Activated naive CD4-positive, alpha-beta T cell treated with anti-CD3 and anti-CD28 coated beads, Interleukin-2, amount 10 ng/mL, durations not matched to agents 7 days and 5 days (primary cell): ENCODE measurements at places on chromosomes 12 and 14.

GRCh38 chr12:95286713-95287112 is 69.1 kb downstream of the VEZT start:
- DNase-seq, result no peak

DNA sequence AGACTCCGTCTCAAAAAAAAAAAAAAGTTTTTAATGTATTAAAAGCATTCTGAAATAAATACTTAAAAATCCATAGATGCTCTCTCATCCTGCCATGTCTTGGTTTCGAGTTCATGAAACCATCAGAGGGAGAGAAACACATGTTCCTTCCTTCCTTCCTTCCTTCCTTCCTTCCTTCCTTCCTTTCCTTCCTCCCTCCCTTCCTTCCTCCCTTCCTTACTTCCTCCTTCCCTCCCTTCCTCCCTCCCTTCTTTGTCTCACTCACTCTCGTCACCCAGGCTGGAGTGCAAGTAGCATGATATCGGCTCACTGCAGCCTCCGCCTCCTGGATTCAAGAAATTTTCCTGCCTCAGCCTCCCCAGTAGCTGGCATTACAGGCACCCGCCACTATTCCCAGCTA is 60.4 kb upstream of the DUSP6 start:
- DNase-seq, result no peak

GRCh38 chr12:19284658-19285057 is 154.6 kb upstream of the AEBP2 start:
- DNase-seq, result no peak

DNA sequence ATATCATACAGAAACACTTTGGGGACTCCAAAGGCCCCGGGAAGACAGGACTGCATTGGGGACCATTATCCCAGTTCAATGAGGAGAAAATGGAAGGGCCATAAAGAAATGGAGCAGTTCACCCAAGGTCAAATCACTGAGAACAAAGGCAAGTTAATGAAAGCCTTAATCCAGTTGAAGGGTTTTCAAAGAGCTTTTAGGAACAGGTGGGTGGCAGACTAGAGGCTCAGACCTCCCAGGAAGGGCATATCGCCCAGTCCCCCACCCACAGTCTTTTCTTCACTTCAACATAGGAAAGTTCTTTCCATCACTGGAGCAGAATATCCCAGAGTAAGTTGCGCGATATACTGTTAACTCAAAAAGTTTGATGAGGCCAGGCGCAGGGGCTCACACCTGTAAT is 136.1 kb upstream of the CCND2 start:
- DNase-seq, result no peak

- no peak for DNase-seq
Observed at GRCh38 chr14:22338917-22339715, 249.9 kb downstream of the DAD1 start.

- DNase-seq, result no peak
Observed at GRCh38 chr12:3751151-3752095, 1.5 kb downstream of the CRACR2A start.

GRCh38 chr12:111122458-111122878 is 202.1 kb upstream of the MYL2 start:
- no peak for DNase-seq

DNA sequence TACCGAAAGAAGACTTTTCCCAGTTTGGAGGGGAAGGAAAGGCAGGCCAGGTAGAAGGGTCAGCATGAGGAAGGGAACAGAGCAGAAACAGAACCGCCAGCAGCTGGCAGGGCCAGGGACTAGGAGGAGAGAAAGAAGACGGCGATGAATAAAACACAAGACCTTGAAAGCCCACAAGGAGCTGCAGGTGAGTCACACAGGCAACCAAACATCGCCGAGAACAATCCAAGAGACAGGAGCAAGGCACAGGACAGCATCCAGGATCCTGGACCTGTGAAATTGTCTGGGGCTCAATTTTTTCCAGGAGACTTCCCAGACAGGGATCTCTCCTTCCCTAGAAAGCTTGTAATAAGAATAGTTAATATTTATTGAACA is 47.3 kb downstream of the NUAK1 start:
- DNase-seq, result no peak

DNA sequence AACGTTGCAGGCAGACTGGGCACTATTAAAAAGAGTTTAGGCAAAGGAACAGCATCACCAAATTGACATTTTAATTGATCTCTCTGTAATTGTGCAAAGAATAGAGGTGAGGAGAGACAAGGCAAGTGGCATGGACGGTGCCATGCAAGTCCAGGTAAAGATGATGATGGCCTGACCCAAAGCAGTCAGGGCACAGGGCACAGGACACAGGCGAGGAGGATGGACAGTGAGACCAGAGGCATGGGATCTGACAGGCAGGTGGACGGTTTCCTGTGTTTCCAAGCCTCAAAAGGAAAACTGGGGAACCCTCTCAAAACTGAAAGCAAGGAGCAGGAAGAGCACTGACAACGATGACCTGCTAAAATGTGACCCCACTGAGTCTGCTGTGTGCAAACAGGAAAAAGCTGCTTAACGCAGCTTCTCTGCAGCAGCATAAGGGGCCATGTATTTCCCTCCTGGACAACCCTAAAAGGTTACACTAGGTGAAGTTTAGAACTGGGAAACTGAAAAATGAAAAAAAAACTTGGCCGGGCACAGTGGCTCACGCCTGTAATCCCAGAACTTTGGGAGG is 50.9 kb downstream of the CLIP1 start:
- no peak for DNase-seq

DNA sequence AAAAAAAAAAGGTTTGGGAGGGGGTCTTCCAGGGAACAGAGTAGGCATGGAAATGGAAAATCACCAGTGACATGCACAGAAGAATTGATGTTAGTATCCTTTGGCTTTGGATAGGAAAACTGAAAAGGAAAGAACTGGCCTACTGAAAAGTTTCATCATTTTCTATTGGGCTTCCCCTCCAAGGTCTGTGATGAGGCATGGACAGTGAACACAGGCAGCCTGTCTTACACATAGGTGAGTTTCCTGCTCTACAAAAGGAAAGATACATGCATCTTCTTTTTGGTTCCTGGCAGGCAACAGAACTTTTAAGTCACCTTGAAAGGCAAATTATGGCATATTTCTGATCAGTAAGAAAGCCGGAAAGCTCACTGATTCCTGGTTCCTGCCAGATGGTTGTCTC is 5.8 kb downstream of the BMAL2 start:
- no peak for DNase-seq

GRCh38 chr14:58747181-58747580 is 109.4 kb downstream of the DACT1 start:
- DNase-seq, result no peak

DNA sequence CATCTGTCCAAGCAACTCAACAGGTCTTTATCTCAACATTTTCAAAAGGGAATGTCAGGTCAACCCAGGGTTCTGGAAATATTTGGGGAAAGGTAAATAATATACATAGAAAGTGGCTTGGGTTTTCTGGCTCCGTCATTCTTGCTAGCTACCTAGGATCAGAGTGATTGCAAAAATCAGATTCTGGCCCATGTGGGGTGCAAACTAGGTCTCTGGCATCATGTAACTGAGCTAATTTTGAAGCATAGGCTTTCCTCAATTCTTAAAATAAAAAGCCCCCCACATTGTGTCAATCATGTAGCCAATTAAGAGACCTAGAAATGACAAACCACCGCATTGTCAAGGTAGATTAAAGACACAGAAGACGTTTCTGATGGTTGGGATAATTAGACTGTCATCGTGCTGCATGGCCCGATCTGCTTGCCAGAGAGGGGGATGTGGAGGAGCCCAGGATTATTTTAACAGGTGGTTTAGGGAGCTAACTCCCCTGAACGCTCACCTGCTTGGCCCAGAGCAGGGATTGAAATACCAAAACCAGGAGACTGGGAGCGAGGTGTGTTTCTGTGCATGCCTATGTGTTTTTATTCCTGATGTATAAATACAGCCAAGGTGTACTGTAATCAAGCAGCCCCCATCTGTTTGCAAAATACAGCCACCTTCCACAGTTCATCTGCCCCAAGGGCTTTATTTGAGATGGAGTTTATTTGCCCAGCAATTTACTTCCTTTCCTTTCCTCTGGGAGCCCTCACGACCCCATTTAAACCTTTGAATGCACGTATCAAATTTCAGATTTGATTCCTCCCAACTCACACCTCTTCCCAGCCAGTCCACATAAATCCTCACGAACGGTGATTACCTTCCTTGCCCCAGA is 189.5 kb downstream of the TTC8 start:
- no peak for DNase-seq

DNA sequence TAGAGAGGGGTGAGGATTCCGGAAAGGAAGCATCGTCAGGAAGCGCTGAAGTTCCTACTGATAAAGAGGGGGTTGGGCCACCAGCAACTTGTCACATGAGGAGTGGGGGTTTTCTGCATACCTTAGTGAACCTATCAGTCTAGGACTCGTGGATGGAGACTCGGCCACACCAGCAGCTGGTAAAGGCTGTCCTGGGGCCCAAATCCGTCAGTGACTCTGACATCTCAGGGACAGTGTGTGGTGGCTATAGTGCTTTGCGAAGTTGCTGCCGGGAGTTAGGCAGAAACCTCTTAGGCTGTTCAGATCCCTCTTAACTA is 16.4 kb downstream of the RNASE2 start:
- DNase-seq, result no peak

- no peak for DNase-seq
Observed at GRCh38 chr12:67519484-67520433, 128.8 kb upstream of the DYRK2 start.

DNA sequence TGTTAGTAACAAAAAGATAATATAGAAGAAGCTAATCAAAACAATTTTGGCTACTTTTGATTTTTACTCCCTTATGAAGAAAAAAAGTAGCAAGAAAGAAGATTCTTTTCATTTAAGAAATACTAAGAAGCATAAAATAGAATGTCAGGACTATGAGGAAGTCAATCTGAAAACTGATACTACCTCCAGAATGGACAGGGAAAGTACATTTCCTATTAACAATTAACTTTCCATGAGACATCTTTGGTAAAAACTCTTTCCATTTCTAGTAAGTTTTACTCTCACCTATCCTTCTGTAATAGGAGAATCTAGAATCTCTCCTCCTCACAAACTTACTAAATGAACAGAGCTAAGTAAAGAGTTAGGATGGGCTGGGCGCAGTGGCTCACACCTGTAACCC is 51.3 kb upstream of the NPFF start:
- no peak for DNase-seq

DNA sequence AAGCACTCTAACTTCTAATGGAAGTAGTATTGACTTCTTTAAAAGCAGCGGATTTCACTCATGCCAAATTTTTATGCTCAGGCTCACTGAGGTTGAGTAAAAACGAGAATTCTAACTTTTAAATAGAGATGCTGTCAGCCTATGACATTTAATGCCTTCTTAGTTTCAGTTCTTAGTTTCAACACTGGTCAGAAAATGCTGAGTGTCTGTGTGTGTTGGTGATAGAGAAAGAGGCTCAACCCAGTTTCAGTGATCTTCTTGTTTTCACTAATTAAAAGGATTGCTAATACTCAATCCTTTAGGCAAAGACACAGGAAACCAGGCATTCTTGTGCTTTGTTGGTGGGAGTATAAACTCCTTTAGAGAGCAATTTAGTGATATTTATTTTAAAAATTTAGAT is 31.0 kb downstream of the PEBP1 start:
- no peak for DNase-seq

GRCh38 chr12:74732164-74732784 is 194.6 kb downstream of the ATXN7L3B start:
- no peak for DNase-seq

DNA sequence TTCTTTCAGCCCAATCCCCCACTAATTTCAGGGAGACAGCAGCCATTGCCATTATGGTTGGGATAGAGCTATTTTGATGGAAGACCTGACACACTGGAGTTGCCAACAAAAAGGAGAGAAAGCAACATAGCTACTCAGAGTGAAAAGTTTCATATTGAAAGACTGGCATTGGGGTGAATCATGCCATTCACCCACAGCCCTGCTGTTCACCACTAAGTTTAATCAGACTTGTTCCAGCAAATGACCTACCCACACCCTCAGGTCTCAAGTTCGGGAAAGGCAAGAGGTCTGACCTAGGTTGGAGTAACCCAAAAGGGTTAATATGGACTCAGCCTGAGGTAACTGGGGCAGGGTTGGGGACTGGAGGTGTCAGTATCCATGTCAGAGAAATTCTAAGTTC is 169.2 kb downstream of the PAWR start:
- no peak for DNase-seq

DNA sequence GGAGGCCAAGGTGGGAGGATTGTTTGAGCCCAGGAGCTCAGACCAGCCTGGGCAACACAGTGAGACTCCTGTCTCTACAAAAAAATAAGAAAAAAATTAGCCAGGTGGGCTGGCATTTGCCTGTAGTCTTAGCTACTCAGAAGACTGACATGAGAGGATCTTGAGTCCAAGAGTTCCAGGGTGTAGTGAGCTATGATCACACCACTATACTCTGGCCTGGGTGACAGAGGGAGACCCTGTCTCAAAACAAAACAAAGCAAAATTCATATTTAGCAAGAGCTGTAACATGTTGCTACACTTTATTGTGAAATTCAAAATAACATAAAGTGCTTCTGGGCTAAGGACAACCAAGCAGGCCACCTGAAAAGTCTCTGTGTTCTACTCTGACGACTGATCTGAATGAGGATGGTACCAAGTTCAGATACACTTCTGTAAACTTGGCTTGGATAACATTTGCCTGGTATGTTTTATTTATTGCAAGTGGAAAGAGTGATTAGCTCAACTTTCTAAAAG is 11.6 kb upstream of the STRN3 start:
- DNase-seq, result no peak

DNA sequence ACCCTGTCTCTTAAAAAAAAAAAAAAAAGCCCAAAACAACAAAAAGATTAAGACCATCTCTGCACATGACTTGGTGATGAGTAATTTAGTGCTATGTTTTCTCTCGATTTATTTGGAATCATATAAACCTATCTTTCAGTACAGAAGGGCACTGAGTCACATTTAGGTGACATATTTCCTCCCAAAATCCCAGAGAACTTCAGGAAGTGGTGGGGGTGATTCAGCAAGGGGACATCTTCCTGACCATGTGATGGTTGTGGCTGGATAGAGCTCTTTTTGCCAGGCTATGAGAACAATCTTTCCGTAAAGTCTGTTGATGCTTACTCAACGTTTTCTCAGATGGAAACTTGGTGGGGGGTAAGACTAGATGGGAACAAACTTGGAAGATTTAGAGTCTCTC is 50.0 kb downstream of the PPFIBP1 start:
- no peak for DNase-seq

GRCh38 chr12:47982311-47982710 is 18.9 kb downstream of the TMEM106C start:
- no peak for DNase-seq
